ENCODE measurements at places on chromosomes 12 and 14.
A peak's percentile ranks its signal among the peaks of the same experiment; 100 is the strongest.

DNA sequence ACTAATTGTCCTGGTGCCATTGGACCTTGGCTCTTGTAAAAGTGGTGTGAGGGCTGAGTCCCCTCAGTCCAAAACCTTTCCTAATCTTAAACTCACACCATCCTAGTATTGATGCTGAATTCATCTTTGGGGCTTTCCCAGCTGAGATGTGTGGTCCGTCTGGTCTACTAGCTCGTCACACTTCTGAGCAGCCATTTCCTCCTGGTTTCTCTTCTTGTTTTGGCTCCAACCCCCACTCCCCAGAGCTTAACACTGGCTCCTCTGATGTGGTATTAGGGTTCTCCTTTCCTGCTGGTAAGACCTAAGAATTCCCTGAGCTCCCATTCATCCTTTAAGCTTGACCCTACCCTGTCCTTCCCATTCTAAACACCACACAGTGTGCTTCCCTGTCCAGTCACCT, 900.6 kb downstream of the VRK1 start:
- peak; percentile 44 for DNase-seq

GRCh38 chr14:105168979-105169507, 467 bp upstream of the JAG2 start:
- DNase-seq, result peak; percentile 38

GRCh38 chr12:108816652-108817335, 40.6 kb downstream of the SSH1 start:
- no peak for DNase-seq

GRCh38 chr14:61838661-61839245, 76.5 kb downstream of the SNAPC1 start:
- DNase-seq, result no peak

DNA sequence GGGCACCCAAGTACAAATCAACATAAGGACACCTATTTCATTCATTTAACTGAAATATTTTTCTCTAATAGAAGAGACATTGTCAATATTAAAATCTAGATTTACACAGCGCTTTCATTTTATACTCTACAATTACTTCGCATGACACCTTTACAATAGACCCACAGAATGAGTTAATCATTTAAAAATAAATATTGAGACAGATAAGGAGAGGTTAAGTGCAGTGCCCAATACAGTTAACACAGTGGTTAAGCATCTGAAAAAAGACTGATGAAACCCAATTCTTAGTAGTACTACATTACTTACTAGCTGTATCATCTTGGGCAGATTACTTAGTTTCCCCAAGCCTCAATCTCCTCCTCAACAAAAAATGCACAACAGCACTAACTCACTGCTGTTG, 116.2 kb downstream of the DENND5B start:
- no peak for DNase-seq

DNA sequence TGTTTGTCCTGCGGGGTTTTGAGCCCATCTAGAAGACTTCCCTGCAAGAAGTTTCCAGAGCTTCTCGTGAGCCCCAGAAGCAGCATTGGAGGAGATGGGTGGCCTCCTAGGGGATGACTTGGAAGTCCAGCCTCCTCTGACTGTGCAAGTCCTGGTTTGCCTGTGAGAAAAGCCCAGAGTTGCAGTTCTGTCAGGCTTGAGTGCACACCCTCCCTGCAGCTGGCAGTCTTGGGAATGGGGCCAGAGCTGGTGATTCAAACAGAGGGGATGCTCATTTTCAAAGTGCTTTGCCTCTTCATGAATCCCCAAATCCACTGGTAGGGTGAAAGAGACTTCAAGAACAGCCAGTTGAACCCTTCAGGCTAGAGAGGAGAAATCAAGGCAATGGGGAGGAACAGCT, 3.9 kb upstream of the PPP1R1A start:
- DNase-seq, result no peak

DNA sequence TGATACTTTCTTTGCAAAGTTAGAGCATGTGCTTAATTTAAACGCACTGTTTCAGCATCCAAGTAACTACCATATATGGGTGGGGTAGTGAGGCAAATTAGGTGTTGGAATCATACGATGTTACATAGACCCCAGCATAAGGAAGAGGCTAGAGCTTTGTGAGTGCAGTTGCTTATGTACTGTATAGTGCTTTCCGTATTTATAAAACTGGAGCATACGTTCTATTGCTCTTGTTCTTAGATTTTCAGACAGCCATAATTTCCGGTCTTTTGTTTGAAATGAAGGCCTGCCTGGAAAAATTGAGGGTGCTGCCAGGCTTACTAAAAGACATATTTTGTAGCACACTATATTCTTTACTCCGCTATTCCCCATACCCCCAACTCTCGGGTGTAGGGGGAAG, 335.7 kb downstream of the FOXG1 start:
- no peak for DNase-seq

GRCh38 chr14:63200035-63200740, 4.1 kb upstream of the RHOJ start:
- no peak for DNase-seq

- no peak for DNase-seq
Observed at GRCh38 chr12:14482886-14483285, 84.8 kb downstream of the PLBD1 start.

- DNase-seq, result no peak
Observed at GRCh38 chr12:109934026-109934425, 34.0 kb downstream of the TCHP start.

DNA sequence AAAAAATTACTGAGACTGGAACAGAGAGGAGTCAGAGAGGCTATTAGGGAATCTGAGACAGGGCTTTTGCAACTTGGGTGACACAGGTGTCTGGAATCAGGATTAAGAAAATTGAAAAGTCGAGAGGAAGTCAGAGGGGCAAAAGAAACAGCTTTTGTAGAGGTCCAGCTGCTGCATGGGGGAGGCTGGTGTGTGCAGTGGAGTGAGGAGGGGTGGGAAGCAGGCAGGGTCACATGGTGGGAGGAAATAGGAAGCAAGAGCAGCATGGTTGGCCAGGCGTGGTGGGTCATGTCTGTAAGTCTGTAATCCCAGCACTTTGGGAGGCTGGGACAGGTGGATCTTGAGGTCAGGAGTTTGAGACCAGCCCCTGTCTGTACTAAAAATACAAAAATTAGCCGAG, 69.7 kb upstream of the VRK1 start:
- no peak for DNase-seq

- no peak for DNase-seq
Observed at GRCh38 chr12:62331306-62331705, 71.1 kb downstream of the USP15 start.

- no peak for DNase-seq
Observed at GRCh38 chr12:3770891-3771290, 18.0 kb upstream of the CRACR2A start.

DNA sequence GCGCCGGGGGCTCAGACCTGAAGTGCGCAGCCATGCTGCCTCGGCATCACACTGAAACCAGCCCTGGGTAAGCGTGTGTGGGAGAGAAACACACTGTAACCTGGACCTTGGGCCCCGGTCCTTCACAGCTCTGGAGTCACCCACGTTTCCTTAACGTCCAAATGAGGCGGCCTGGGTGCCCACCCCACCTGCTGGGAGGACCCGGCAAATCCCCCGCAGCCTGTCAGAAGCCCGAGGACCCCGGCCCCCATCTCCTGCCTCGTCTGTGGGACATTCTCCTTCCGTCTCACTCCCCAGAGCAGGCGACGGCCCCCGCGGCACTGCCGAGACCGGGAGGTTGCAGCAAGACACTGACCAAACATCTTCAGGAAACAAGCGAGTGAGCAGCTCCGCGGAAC, 66.5 kb upstream of the GALNT9 start:
- DNase-seq, result no peak

DNA sequence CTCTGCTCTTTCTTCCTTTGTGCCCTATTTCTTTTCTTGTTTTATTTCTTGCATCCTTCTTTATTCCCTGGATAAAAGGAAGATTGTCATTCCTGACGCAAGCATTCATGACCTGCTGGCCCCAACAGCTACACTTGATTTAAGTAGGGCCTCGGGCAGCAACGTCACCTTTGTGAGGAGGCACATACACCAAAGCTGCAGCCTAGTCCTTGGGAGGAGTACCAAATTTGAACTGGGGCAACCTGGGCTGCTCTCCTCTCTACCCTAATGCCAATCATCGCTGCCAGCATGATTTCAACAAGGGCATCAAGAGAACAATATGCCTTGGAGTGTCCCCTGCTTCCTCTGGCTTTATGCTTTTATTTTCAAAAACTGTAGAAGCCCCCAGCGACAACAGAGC, 76.4 kb downstream of the C12orf50 start:
- no peak for DNase-seq

GRCh38 chr12:121577443-121578180, 3.2 kb downstream of the KDM2B start:
- no peak for DNase-seq

DNA sequence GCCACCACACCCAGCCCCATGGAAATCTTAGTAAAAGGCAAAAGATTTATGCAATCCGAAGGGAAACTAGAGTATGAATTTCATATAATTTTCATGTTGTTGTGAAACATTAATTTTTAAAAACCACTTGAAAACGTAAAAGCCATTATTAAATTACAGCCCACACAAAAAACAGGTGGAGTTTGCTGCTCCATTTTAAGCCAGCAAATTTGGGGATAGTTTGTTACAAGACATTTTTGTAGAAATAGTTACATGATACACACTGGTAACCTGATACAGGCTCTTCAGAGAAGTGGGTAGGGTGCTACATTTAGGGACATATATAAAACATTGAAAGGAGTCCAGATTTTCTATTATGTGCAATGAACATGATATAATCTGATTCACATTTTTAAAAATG, 17.6 kb downstream of the GNPTAB start:
- DNase-seq, result no peak

- no peak for DNase-seq
Observed at GRCh38 chr12:132632521-132633228, 14.1 kb downstream of the P2RX2 start.

GRCh38 chr14:99150236-99150635, 121.8 kb downstream of the BCL11B start:
- no peak for DNase-seq

DNA sequence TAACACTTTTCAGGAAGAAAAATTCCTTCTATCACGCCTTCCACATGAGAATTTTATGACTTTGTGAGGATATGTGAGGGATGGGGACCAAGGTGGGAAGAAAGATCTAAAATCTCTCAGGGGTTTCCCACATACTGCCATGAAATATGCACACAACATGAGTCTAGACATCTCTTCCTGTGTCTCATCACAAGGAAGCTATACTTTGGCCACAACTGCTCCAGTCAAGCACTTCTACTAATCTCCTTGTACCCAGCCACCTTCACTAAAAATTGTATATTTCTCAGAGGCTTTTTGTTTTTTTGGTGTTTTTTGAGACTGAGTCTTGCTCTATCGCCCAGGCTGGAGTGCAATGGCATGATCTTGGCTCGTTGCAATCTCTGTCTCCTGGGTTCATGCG, 3.2 kb downstream of the OSBPL8 start:
- DNase-seq, result no peak

GRCh38 chr12:102396276-102396675, 84.1 kb downstream of the IGF1 start:
- DNase-seq, result no peak

DNA sequence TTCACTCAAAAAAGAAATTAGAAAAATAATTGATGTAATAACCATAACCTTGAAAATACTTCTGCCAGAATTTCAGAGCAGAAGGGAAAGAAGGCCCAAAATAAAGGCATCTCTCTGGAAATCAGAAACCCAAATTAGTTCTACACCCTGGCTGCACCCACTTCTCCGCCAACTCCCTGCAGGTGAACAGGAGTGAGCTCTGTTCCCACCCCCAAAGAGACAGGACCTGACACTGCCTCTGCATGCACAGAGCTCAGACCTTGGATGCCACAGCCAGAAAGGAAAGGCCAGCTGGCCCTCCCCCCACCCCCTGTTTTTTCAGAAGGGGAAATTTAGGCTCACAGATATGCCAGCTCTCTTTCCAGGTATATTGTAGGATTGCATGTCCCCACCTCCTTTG, 228.2 kb downstream of the BCL11B start:
- no peak for DNase-seq

GRCh38 chr12:106753526-106753925, 21.0 kb upstream of the RIC8B start:
- DNase-seq, result peak; percentile 71

- no peak for DNase-seq
Observed at GRCh38 chr12:20646239-20646827, 48.8 kb upstream of the SLCO1C1 start.

GRCh38 chr12:120013659-120014380, 24.8 kb downstream of the BICDL1 start:
- DNase-seq, result peak; percentile 55

DNA sequence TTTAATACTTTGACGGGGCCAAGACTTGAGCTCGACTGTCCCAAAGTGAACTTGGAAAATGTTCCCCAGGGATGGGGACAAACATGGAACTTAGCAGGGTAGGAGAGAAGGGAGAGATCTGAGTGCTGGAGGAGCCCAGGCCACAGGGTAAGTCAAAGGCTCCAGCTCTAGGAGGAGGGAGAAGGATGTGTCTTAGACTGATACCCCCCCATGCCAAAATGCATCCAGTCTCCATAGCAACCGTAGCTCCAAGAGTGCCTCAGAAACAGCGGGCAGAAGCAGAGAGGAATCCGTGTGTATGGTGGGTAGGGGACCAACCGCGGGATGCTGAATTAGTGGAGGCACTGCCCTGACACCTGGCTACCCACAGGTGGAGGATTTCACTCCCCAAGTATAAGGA, 845 bp upstream of the AGAP2 start:
- no peak for DNase-seq

DNA sequence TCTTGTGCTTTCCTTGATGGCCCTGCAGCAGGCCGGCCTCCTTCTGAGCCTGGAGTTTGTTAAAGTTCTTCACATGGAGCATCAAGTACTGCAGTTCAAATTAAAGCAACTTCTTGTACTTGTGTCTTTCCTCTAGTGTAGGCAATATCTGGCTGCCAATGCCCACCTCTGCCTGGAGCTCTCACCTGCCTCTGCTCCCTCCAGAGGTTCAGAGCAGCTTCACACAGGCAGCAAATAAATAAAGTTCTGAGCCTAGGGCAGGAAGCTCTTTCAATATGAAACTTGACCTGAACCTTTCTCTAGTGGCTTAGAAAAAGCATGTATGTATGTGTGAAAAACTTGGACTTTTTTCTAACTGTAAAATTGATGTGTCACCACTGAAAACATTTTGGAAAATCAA, 65.9 kb downstream of the ITPR2 start:
- no peak for DNase-seq

GRCh38 chr12:59142183-59142790, 222.0 kb upstream of the LRIG3 start:
- DNase-seq, result no peak

All from activated CD4-positive, alpha-beta memory T cell treated with anti-CD3 and anti-CD28 coated beads, Interleukin-2, amount 10 ng/mL, durations not matched to agents 7 days and 5 days (primary cell).